Left lung (tissue), 14 donors: ENCODE measurements at places on chromosomes 11 and 22. TPM values are rescaled to one million over a fixed set of nuclear protein-coding genes. Genes with fewer than 3 reads are reported as not detected.

The TMEM121B gene
- total RNA-seq = 0.41 TPM

The PKNOX2 gene
- 13.1 TPM for total RNA-seq

The SCGB2A2 gene
- total RNA-seq = not detected

The PRAME gene
- total RNA-seq = not detected

The OTOG gene
- total RNA-seq = not detected

The TBX10 gene
- not detected for total RNA-seq

The VSIG10L2 gene
- total RNA-seq = 0.21 TPM

- no peak for DNase-seq
- H3K4me1 ChIP-seq = no peaks in the 10 kb centered on the region
- H3K4me3 ChIP-seq = no peak overlapping the region
- no peak overlapping the region for H3K27ac ChIP-seq
These were observed 113.6 kb downstream of the DYNC2H1 start for GRCh38 chr11:103222806-103223205.

DNA sequence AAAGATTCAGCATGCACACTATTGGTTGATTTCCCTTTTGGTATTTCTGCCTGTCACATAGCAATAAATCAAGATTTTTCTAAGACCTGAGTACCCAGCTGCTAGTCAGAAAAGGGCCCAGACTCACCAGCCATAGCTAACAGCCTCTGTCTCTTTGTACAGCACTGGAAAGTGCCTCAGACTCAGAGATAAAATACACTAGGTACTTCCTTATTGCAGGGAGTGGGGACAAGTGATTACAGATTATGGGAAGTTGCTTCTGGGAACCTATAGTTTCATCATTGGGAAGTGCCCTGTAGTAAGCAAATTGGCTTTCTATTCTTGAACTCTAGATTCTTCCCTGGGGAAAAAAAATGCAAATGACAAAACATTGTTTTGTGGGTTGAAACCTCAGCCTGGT lies at the start of gene CASP5:
TSS of gene CASP5 (minus strand) at position 166 of the 400 bp plus-strand sequence. CDS start at position 134, 32 bp downstream.
- H3K4me3 ChIP-seq = no peak within 1 kb of the TSS
- no peak within 1 kb of the TSS for H3K27ac ChIP-seq
- no peaks in the 10 kb centered on the region for H3K27me3 ChIP-seq
- no peaks in the 10 kb centered on the region for H3K4me1 ChIP-seq

DNA sequence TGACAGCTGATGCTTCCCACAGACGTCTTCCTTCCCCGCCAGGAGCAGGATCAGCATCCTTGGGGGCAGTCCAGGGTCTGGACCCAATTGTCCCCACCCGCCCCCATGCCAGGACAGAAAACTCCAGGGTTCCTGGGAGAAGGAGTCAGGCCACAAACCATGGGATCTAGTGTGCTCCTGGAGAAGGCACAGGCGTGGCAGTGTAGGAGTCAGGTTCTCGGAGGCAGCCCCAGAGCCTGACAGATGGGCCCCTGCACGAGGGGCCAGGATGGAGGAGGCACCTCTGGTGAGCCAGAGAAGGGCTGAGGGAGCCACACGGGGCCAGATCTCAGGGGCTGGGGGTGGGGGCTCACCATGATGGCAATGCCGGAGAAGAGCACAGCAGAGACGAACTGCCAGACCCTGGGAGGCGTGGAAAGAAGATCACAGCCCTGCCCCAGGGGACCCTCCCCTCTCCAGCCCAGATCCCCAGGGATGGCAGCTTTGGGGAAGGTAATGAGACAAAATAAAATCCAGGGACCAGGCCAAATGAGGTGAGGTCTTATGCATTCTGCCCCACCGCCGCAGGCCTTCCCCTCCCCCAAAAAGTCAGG lies 13.6 kb downstream of the TP53I11 start:
- no peak overlapping the region for H3K4me3 ChIP-seq
- H3K27ac ChIP-seq = no peak overlapping the region
- H3K4me1 ChIP-seq = no peaks in the 10 kb centered on the region
- no peak for DNase-seq

DNA sequence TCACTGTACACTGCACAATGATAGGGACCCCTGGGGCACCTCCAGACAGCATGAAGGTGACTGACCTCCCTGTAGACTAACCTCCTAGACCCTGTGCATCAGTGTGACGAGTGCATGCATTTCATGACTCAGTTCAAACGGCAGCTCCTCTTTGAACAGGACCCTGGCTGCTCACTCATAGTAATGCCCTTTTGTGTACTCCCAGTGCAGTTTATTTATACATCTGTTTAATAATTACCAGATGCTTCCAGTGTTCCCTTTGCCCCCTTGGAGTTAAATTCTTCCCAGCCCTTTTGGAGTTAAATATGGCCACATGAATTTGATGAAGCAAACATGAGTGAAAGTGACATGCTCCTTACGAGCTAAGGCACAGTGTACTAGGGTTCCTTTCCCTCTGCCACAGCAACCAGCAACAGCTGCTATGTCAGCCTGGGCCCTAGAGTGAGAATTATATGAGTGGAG lies 72.4 kb downstream of the PANX1 start:
- H3K4me1 ChIP-seq = no peaks in the 10 kb centered on the region
- no peak overlapping the region for H3K27ac ChIP-seq
- H3K27me3 ChIP-seq = no peaks in the 10 kb centered on the region
- no peaks in the 10 kb centered on the region for H3K36me3 ChIP-seq

DNA sequence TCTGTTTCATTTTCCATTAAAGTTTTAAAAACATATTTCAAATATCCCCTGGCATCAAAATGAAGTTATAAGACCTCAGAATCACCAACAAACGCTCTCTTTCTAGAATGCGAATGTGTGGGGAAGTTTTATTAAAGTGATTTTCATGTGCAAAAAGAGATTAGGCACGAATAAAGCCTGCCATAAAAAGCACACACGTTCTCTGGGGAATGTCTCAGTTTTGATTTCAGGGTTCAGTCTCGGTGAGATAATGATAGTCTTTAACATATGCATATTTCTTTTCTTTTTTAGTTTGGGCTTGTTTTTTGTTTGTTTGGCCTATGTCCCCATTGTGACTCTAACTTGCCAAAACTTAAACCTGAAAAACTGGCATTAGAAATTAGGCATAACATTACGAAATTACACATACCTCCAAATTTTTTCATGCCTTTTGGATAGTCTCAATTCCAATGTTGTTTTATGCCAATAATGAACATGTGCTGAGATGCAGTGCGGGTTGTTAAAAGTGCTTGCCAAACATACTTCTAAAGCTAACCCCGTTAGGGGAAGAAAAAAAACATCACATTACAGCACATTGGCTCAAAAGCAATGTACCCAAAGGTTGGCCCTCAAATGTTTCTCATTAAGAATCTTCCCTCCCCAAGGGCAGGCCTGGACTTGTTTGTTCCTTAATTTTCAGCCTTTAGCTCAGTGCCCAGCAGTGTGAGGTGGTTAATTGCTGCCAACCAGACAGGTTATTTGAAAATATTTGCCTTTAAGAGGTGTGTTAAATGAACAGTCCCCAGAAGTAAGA lies 33.2 kb upstream of the FBLN1 start:
- H3K4me1 ChIP-seq = no peaks in the 10 kb centered on the region
- no peak overlapping the region for H3K4me3 ChIP-seq
- no peaks in the 10 kb centered on the region for H3K27me3 ChIP-seq
- DNase-seq = no peak

DNA sequence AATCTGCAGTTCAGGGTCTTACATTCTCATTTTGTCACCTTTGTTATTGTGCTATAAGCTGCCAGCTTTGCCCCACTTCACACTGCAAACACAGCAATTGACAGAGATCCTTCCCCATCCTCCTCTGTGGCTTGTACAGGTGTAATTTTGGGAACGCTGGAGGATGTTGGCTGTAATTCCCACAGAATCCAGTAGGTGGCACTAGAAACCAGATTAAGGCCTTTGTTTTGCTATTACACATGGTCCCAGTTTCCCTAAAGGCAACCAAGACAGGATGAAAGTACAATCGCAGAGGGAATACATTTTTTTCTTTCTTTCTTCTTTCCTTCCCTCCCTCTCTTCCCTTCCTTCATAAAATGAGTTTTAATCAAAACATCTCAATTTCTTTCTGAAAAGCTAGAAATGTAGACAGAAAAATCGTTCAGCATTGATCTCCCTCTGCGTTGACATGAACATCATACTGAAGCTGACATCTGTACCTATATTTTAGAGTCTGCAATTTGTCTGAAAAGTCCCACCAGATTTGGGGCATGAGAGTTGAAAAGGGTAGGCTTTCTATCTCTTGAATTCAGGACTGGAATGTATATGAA lies 21.3 kb upstream of the NELL1 start:
- no peaks in the 10 kb centered on the region for H3K4me1 ChIP-seq
- no peaks in the 10 kb centered on the region for H3K27me3 ChIP-seq
- peak; percentile 49 for DNase-seq
- no peak overlapping the region for H3K27ac ChIP-seq
- no peak overlapping the region for H3K4me3 ChIP-seq
- no peaks in the 10 kb centered on the region for H3K36me3 ChIP-seq

- peak overlapping the region; percentile 7 for H3K27ac ChIP-seq
- H3K4me3 ChIP-seq = no peak overlapping the region
- DNase-seq = no peak
- no peaks in the 10 kb centered on the region for H3K27me3 ChIP-seq
- H3K36me3 ChIP-seq = peaks cover 5% of the 10 kb centered on the region
These were observed 13.9 kb downstream of the NEAT1 start for GRCh38 chr11:65436412-65437032.

DNA sequence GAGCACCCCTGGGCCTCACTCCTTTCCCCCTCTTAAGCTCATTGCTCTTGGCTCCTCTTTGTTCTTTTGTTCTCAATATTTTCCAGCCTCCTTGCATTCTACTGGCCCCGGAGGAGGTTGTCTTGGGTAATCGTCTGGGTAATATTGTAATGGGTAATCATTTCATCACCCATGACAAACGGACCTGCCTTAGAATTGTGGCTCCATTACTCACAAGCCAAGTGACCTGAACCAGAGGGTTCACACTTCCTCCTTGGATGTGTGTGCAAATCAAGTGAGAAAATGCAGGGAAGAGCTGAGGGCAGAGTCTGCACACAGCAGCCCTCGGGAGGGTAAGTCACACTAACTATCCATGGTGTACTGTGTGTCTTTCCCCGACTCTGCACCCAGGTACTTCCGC lies 305.0 kb downstream of the BUD13 start:
- no peaks in the 10 kb centered on the region for H3K4me1 ChIP-seq
- H3K27me3 ChIP-seq = no peaks in the 10 kb centered on the region
- no peak overlapping the region for H3K27ac ChIP-seq
- no peaks in the 10 kb centered on the region for H3K36me3 ChIP-seq

DNA sequence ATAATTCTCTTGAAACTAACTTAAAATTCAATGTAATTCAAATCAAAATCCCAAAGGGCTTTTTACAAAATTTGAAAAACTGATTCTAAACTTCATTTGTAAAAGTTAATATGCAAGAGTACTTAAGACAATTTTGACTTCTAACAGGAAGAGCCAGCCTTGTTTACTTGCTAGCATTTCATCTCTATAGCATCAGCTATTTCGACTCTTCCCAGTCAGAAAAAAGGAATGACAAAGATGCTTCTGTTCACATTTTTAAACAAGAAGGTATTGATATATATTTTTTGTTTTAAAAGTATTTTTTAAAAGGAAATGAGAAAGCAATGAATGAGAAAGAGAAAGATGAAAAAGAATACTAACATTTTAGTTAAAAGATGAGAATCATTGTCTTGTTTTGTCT lies 16.4 kb downstream of the SLN start:
- no peak overlapping the region for H3K27ac ChIP-seq
- H3K27me3 ChIP-seq = no peaks in the 10 kb centered on the region
- no peaks in the 10 kb centered on the region for H3K36me3 ChIP-seq

DNA sequence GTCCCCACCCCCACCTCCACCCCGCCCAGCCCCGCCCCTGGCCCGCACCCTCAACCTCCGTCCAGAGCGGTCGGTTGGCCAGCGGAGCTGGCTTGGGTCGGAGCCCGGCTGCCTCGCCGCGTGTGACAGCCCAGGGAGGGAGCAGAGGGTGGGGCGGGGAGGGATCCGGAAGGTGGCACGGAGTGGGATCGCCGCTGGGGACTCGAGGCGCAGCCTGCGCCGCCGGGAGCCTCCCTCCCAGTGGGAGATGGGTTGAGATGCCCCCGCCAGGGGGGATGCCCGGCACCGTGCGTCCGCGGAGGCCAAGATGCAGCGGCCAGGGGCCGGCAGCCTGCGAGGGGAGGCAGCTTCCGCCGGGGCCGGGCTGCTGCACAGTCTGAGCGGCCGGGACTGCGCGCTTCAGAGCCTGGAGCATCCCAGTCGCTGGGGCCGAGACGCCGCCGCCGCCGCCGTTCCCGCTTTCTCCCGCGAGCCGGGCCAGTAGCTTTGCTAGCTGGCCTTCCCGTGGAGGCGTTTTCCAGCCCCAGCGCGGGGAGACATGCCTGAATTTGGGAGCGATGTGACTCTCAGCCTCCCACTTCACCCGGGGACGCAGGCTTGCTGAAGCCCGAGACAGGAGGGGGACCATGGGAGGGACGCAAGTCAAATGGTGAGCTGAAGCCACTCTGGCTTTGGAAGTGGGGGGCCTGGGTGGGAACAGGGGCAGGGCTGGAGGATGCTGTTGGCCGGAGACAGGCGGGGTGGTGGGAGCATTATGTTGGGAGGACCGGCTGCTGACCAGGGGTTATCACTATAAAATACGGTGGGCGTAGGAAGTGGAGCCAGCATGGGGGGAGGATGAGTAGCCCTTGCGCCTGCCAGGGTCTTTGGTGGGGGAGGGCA lies 40.2 kb downstream of the DIXDC1 start:
- no peaks in the 10 kb centered on the region for H3K36me3 ChIP-seq
- no peaks in the 10 kb centered on the region for H3K4me1 ChIP-seq
- no peaks in the 10 kb centered on the region for H3K27me3 ChIP-seq
- peak; percentile 63 for DNase-seq
- peak overlapping the region; percentile 73 for H3K27ac ChIP-seq

GRCh38 chr11:121163658-121164308 lies 62.7 kb downstream of the TECTA start:
- DNase-seq = no peak
- H3K4me1 ChIP-seq = no peaks in the 10 kb centered on the region
- no peak overlapping the region for H3K4me3 ChIP-seq
- H3K27ac ChIP-seq = no peak overlapping the region

GRCh38 chr11:122853971-122854446 lies 15.7 kb downstream of the CRTAM start:
- H3K4me1 ChIP-seq = no peaks in the 10 kb centered on the region
- H3K27me3 ChIP-seq = no peaks in the 10 kb centered on the region
- H3K27ac ChIP-seq = no peak overlapping the region
